ENCODE measurements at places on chromosomes 4 and X. TPM values are rescaled to one million over a fixed set of nuclear protein-coding genes. Genes with fewer than 3 reads are reported as not detected.

The PRDM8 gene
- total RNA-seq, result 4.3 TPM

The CACNA1F gene
- total RNA-seq, result 0.51 TPM

The PNCK gene
- not detected for total RNA-seq

The AREG gene
- total RNA-seq, result 0.74 TPM

The IRS4 gene
- total RNA-seq, result not detected
